A549 treated with CpdA at 1 μM for 4 hours (cell line): ENCODE measurements at places on chromosomes 7 and 10. TPM values are rescaled to one million over a fixed set of nuclear protein-coding genes. Genes with fewer than 3 reads are reported as not detected.

HOXA1 gene
- total RNA-seq = 2.8 to 4.0 TPM (median 3.4 TPM) in 5 replicates

SFTPA2 gene
- total RNA-seq = not detected in 5 replicates

FBXO24 gene
- 0.14 to 0.60 TPM (median 0.35 TPM) in 5 replicates for total RNA-seq

ZNF316 gene
- total RNA-seq = 8.3 to 15.3 TPM (median 13.6 TPM) in 5 replicates

ADK gene
- 34.0 to 36.4 TPM (median 34.4 TPM) in 5 replicates for total RNA-seq
